ENCODE measurements at places on chromosomes 5 and 9.

GRCh38 chr9:77912895-77913693 lies 118.5 kb downstream of the GNAQ start:
- DNase-seq, result no peak

DNA sequence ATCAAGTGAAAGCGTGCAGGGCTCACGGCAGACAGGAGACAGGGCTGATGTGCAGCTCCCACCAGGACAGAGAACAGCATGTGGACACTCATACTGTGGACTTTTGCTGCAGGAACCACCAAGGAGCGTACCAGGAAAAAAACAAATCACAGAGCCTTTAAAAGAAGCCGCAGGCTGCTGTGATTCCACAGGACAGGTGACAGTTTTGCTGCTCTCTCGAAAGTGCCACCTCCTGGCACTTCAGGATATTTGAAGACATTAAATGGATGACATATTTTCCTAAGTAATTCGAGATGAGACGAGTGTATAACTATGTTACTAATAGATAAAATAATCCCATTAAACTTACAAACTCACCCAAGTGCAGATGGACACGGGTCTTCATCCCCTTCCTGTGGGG lies 29.3 kb downstream of the ZDHHC11 start:
- no peak for DNase-seq

DNA sequence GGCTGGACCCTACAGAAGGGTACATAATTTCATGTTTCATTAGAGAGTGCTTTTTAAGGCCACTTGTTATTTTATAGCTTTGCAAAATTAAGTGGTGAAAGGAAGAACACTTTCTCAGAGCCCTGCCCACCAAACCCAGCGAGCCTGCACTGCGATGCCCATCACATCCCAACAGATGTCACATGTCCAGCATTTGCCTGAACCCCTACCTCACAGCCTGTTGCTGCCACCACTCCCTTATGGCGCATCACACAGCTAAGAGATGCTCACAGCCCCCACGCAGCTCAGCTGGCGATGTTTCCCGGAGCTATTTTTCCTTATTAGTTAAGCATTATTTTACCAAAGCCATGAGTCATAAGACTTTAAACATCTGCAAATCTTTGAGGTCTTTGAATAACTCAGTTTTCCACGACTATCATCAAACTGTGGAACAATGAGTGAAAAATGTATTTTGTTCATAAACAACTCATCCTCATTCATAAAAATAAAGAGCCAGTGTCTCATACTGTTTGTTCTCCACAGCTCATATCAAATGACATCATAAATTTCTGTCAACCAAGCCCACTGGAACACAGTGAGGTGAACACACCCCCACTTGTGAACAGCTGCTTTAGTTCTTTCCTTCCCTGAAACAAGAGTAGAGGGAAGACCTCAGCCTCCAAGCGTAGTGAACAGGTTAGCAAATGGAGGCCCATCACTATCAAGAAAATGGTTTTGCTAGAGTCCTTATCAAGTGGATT lies 104.9 kb downstream of the SYK start:
- no peak for DNase-seq

DNA sequence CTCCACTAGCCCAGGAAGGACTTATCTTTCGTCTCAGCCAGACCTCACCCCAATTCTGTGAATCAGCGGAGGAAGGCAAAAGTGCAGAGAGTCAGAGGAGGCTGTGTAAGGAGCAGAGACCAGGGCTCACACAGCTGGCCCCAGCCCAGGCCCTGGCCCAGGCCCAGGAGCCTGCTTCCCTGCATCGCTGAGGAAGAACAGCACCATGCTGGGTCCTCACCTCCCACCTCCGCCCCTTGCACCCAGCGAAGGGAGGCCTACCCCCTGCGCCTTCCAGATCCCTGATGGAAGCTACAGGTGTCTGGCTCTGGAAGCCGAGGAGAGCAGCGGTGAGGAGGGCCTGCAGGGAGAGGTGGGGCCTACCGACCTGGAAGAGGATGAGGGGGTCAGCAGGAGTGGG lies 22.3 kb upstream of the SYNPO start:
- no peak for DNase-seq

DNA sequence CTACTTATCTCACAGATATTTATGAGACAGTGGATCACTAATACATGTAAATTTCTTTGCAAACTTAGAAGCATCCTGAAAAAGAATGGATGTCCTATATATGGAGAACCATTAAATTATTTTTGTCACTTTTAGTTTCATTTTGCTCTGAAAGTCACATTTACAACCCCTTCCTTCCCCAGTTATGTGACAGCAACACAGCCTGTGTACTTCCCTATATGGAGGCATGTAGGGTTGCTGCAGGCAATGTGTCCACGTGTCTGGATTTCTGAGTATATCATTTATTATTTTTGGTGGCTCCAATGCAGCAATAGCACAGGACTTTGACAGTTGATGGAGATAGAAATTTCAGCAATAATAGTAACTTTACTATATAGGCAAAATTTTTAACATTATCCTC lies 156.4 kb downstream of the ST8SIA4 start:
- no peak for DNase-seq

GRCh38 chr9:96318921-96319565 lies 17.1 kb upstream of the HSD17B3 start:
- DNase-seq, result no peak

- no peak for DNase-seq
Measured at GRCh38 chr5:65156933-65157332, 324.8 kb downstream of the ADAMTS6 start.

GRCh38 chr5:173742432-173742816 lies 126.0 kb upstream of the BOD1 start:
- no peak for DNase-seq

GRCh38 chr9:91882627-91883026 lies 67.4 kb downstream of the ROR2 start:
- no peak for DNase-seq

DNA sequence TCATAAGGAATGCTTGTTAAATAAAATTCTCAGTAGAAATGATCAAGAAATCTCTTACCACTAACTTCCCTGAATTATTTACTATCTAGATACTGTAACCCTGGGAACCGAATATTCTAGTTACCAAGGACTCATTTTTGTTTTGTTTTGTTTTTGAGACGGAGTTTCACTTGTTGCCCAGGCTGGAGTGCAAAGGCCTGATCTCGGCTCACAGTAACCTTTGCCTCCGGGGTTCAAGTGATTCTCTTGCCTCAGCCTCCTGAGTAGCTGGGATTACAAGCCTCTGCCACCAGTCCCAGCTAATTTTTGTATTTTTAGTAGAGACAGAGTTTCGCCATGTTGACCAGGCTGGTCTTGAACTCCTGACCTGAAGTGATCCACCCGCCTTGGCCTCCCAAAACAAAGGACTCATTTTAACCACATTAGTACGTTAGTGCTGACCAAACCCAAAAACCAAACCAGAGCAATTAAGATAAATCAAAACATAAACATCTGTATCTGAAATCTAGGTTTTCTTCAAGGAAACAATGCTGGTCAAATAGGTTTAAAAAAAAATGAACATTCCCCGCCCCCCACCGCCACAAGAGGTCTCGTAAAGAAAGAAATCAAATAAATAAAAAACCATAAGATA lies 3.7 kb downstream of the TXN start:
- DNase-seq, result no peak

DNA sequence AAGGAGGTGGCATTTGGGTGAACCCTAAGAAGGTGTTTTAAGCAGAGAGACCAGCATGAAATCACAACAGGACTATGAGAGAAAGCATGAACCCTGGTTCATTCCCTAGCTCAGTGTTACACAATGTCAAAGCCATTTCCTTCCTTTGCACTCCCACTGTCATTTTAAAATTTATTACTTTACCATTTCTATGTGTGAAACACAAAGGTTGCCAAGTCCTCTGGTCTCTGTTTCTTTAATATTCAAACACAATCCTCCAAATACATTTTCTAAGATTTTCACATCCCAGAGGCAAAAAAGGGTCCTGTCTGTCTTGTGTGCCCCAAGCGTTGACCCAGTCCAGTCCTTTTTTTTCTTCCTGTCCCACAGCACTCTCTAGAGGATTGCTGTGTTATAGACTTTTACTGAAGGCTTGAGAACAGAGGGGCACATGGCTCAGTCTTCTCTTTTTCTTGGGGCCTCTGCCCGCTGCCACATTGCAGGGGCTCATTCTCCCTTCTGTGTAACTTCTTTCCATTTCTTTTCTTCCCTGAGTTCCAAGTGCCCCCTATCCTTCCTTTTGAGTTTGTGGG lies 78.6 kb upstream of the SLC28A3 start:
- DNase-seq, result no peak

- no peak for DNase-seq
Measured at GRCh38 chr5:150278046-150278730, 11.4 kb downstream of the CAMK2A start.

- no peak for DNase-seq
Measured at GRCh38 chr5:6914347-6914746, 201.1 kb downstream of the TENT4A start.

- no peak for DNase-seq
Measured at GRCh38 chr5:137315534-137316345, 183.4 kb downstream of the SPOCK1 start.

DNA sequence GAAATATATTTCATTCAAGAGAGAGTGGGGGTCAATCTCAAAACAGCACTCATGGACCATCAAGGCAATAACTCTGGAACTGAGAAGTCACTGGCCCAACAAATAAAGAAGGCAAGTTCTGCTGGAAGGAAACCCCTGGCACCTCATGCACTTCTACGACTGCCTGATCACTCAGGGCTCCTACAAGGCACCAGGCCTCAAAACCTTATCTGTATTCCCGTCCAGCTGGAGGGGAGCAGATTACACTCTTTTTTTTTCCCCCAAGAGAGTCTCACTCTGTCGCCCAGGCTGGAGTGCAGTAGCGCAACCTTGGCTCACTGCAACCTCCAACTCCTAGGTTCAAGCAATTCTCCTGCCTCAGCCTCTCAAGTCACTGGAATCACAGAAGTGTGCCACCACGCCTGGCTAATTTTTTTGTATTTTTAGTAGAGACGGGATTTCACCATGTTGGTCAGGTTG lies 49.9 kb downstream of the P4HA2 start:
- no peak for DNase-seq
